ENCODE measurements at places on chromosomes 12 and 14. TPM values are rescaled to one million over a fixed set of nuclear protein-coding genes. Genes with fewer than 3 reads are reported as not detected.

DLK1 gene
- not detected for total RNA-seq

PTGR2 gene
- total RNA-seq, result 20.9 TPM

CLEC2B gene
- total RNA-seq, result 1.7 TPM

CD163 gene
- total RNA-seq, result 14.4 TPM

KRT81 gene
- total RNA-seq, result 0.77 TPM

CFAP251 gene
- 0.64 TPM for total RNA-seq

CLEC7A gene
- 1.1 TPM for total RNA-seq

MYO1A gene
- 273 TPM for total RNA-seq

AGAP2 gene
- 1.0 TPM for total RNA-seq

DNA sequence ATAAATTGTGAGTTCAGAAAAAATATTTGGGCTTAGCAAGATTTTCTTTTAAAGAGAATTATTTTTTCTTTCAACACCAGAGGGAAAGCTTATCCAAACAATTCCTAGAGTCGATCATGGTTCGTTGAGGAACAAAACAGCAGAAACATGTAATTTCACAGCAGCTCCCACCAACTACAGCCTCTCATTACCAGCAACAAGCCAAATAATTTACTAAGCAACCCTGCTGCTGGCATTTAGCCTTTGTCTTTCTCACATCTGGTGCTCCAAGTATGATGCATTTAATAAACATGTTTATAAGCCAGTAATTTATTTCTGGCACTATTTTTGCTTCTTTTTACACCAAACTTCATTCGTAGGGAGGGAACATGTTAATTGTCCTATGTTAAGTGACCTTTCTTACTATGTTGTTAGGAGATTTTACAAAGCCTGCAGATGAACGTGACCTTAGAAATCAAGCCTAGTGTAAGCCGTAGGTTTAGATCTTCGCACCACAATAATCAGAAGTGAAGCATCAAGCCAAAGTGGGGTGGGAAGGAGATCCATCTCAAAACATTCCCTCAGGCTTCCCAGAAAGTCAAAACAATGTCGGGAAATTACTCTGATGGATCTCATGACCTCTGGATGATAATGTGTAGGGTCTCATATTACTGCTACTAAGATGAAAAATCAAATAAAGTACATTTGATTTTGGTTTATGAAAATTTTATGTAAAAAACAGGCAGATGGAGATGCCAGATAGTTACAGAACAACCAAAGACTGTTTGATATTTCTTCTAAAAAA lies 128.4 kb downstream of the RPAP3 start:
- no peaks in the 10 kb centered on the region for H3K4me1 ChIP-seq
- H3K4me3 ChIP-seq, result no peak overlapping the region
- H3K27me3 ChIP-seq, result no peaks in the 10 kb centered on the region
- no peaks in the 10 kb centered on the region for H3K36me3 ChIP-seq

DNA sequence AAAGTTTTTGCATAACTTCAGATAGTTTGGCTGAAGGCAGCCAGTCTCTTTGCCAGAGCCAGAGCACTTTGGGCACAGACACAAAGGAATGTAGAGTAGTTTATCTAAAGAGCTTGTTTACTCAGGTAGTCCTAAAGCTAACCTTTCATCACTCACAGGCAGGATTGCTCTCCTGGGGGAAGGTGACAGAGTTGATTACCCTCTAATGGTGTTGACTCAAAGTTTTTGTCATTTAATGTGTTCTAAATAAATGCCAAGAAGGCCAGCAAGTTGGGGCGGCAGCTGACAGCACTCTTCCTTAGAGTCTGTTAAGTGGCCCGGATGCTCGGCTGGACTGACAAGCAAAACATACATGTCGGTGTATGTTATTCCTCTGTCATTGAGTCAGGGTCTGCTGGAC lies 9.3 kb upstream of the TAS2R46 start:
- no peak overlapping the region for H3K27ac ChIP-seq
- DNase-seq, result no peak

DNA sequence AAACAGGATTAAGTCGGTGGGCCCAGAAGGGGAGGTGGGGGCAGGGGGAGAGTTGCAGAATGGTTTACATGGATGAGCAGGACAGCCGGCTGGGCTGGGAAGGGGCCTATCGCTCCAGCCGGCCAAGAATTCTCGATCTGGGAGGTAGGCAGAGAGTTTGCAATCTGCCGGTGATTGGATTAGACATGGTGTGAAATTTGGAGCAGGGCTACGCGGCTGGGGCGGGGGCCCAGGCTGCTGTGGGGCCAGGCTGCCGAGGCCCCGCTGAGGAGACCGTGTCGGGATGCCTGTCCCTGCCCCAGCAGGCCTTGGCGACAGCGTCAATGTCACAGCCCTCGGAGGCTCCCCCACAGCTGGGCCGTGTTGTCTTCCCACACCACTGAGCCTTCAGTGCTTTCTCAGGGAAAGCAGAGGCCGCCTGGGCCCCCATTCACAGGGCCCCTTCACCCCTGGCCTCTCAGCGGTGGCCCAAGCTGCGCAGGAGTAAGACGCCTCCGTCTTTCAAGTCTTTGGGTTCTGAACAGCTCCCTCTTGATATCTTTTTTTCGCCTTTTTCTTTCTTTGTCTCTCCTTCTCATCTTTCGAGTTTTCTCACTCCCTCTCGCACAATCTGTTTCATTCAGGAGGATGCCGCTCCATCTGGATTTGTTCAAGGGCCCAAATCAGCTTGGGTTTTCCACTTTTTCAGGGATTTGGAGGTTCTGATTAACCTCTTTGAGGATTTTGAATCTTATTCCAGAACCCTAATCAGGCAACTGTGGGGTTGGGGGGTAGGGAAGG lies 117.5 kb upstream of the PARP11 start:
- H3K27me3 ChIP-seq, result no peaks in the 10 kb centered on the region
- no peaks in the 10 kb centered on the region for H3K36me3 ChIP-seq
- H3K27ac ChIP-seq, result no peak overlapping the region

- no peaks in the 10 kb centered on the region for H3K27me3 ChIP-seq
- no peak overlapping the region for H3K4me3 ChIP-seq
- H3K4me1 ChIP-seq, result no peaks in the 10 kb centered on the region
These were observed 174.2 kb upstream of the PDE3A start for GRCh38 chr12:20194171-20194570.

GRCh38 chr14:91261115-91261514 lies 16.6 kb upstream of the GPR68 start:
- peaks cover 3% of the 10 kb centered on the region for H3K27me3 ChIP-seq
- no peak overlapping the region for H3K27ac ChIP-seq
- H3K4me1 ChIP-seq, result no peaks in the 10 kb centered on the region
- H3K4me3 ChIP-seq, result no peak overlapping the region
- DNase-seq, result no peak

DNA sequence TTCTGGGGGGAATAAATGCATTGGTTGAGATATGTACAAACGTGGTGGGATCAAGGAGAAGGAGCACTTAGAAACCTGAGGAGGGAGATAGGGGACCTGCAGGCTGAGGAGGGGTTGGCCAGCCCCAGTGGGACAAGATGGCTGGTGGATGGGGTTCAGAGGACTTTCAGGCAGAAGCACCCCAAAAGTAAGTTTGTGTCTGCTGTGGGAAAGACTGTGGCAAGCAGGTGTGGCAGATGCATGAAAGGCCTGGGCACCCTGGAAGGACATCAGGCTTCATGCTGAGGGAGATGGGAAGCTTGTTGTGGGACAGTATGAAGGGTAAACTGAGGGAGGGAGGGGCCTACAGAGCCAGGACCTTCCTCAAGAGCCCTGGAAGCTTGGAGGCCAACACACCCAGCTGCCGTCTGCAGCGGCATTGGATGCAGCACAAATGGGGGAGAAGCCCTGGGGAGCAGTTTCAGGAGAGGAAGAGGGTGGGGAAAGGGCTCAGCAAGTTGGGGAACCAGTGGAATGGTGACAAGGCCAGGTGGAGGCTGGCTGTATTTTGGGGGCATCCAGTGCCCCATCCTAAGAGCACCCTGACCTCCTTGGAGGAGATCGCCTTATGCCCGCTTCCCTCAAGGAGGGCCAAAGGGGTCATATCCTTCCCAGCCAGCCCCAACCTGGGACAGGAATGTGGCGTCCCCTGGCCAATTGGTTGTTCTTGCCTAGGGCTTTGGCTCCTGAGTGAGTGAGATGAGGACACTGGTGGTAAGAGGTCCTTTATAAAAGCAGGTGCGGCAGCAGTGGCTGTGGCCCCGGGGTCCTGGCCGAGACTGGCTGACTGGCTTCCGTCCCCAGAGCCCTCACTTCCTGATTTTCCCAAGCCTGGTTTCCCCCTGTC lies 20.7 kb downstream of the NFKBIA start:
- H3K4me1 ChIP-seq, result peaks cover 10% of the 10 kb centered on the region
- no peaks in the 10 kb centered on the region for H3K36me3 ChIP-seq
- DNase-seq, result no peak
- H3K27ac ChIP-seq, result peak overlapping the region; percentile 59
- no peaks in the 10 kb centered on the region for H3K27me3 ChIP-seq
- H3K4me3 ChIP-seq, result no peak overlapping the region

- DNase-seq, result no peak
- no peaks in the 10 kb centered on the region for H3K27me3 ChIP-seq
- H3K4me3 ChIP-seq, result no peak overlapping the region
- no peak overlapping the region for H3K27ac ChIP-seq
- H3K36me3 ChIP-seq, result no peaks in the 10 kb centered on the region
- no peaks in the 10 kb centered on the region for H3K4me1 ChIP-seq
These were observed 71.0 kb downstream of the ESRRB start for GRCh38 chr14:76446921-76447320.

- no peaks in the 10 kb centered on the region for H3K27me3 ChIP-seq
- H3K36me3 ChIP-seq, result no peaks in the 10 kb centered on the region
These were observed 85.9 kb downstream of the TTC7B start for GRCh38 chr14:90730206-90730766.

DNA sequence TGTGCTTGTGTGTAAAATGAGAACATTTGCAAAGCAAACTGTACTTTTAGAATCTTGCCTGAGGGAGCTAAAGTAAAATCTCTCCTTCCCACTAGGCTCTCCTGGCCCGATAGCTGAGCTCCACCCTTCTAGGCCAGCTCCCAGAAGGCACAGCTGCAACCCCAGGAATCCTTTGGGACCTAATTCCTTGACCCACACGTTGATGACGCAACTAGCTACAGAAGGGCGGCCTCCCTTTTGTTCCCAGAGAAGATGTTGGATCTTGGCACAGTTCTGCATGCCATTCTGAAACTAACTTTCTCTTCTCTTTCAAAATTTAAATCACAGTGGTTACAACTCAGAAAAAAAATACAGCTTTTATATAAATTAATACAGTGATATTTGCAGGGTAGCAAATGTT lies 268.1 kb downstream of the EGLN3 start:
- H3K27me3 ChIP-seq, result no peaks in the 10 kb centered on the region
- no peak for DNase-seq
- no peaks in the 10 kb centered on the region for H3K36me3 ChIP-seq
- H3K27ac ChIP-seq, result no peak overlapping the region
- no peak overlapping the region for H3K4me3 ChIP-seq
- H3K4me1 ChIP-seq, result no peaks in the 10 kb centered on the region

- DNase-seq, result no peak
- H3K4me1 ChIP-seq, result no peaks in the 10 kb centered on the region
- H3K36me3 ChIP-seq, result no peaks in the 10 kb centered on the region
- no peak overlapping the region for H3K4me3 ChIP-seq
- H3K27ac ChIP-seq, result no peak overlapping the region
- no peaks in the 10 kb centered on the region for H3K27me3 ChIP-seq
These were observed 2.2 kb upstream of the LMO3 start for GRCh38 chr12:16607906-16608775.

All from colonic mucosa (tissue), 4 donors.